ENCODE measurements at places on chromosomes 6 and 20. TPM values are rescaled to one million over a fixed set of nuclear protein-coding genes. Genes with fewer than 3 reads are reported as not detected.

- DNase-seq = peak; percentile 92
These were observed 511.2 kb upstream of the JARID2 start for GRCh38 chr6:14734416-14735340.

The DNAH8 gene
- not detected for total RNA-seq

The TPD52L1 gene
- total RNA-seq = 5.1 TPM

DNA sequence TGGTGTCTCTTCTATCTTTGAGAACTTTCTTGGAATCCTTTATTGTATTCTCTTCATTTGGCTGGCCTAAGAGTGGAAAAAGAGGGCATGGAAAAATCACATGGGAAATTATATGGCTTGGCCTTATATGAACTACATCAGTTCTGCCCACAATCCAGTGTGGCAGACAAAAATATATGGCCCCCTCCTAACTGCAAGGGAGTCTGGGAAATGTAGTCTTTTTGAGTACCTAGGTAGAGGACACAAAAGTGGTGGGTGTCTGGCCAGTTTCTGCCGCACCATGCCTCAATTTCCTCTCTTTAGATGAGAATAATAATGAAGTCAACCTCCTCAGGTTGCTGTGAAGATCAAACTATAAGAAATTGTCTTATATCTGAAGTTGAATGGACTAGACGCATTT lies 109.3 kb downstream of the SCP2D1 start:
- no peak for DNase-seq

Measured in GM23248 (cell line).